Nephron progenitor cell (in vitro differentiated cells): ENCODE measurements at places on chromosomes 3 and 15.

GRCh38 chr3:30620402-30621360 lies 14.3 kb downstream of the TGFBR2 start:
- DNase-seq = no peak

GRCh38 chr3:157807280-157807679 lies 298.9 kb downstream of the SHOX2 start:
- DNase-seq = no peak

- peak; percentile 89 for DNase-seq
Observed at GRCh38 chr3:122794779-122795673, at the start of gene SLC49A4. SLC49A4 (plus strand) TSS chr3:122795069; CDS start chr3:122795193, 124 bp downstream.

DNA sequence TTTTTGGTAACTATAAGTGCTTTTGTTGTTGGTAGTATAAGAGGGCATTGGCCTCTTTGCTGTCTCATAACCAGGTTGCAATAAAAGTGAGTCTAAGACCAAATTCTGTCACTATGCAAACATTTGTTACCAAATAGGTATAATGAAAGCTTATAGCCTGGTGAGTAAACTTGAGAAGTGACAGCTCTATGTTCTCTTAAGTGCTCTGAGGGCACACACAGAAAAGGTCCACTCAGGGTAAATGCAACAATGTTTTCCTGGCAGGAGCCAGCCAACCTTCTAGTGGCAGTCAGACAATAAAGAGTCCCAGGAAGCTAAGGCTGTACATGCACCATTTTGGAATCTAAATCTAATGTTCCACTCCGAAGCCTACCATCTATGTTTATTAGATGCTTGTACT lies 262.1 kb upstream of the TGFBR2 start:
- no peak for DNase-seq

DNA sequence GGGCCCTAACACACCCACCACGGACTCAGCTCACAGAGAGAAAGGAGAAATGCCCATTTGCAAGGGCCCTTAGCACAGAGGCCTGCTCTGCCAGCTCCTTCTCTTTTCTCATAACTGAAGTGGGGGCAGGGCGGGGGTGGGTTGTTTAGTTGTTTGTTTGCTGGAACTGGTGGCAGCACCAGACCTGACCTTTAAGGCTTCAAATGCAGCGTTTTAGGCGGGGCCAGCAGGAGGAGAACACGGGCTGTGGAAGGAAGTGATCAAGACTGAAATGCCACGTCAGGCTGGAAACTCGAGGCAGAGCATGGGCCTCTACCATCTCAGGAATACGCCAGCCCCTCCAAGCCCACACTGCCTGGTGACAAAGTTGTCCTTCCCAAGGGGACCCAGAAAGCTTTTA lies 9.3 kb downstream of the CACNA2D2 start:
- no peak for DNase-seq

GRCh38 chr3:120162400-120162799 lies 68.2 kb upstream of the GSK3B start:
- no peak for DNase-seq
